Bronchial epithelial cell (primary cell): ENCODE measurements at places on chromosomes 12 and 14. TPM values are rescaled to one million over a fixed set of nuclear protein-coding genes. Genes with fewer than 3 reads are reported as not detected.

Gene OR4E2
- total RNA-seq = not detected in 2 replicates

Gene ABCD2
- total RNA-seq = not detected in 2 replicates

Gene HOXC11
- not detected in 2 replicates for total RNA-seq

Gene REM2
- under 0.01 TPM in 1 of 2 replicates, not detected in the other for total RNA-seq

Gene SOS2
- 17.6 and 21.0 TPM in 2 replicates for total RNA-seq

Gene COQ6
- total RNA-seq = 13.4 and 18.8 TPM in 2 replicates

Gene UBR7
- 7.9 and 20.7 TPM in 2 replicates for total RNA-seq

Gene LAG3
- total RNA-seq = not detected in 2 replicates

Gene IAPP
- total RNA-seq = not detected in 2 replicates

Gene TSPAN8
- 0.26 TPM in 1 of 2 replicates, not detected in the other for total RNA-seq

Gene KLRG1
- total RNA-seq = under 0.01 TPM in 1 of 2 replicates, not detected in the other

Gene DEPDC4
- total RNA-seq = 1.8 and 2.1 TPM in 2 replicates

Gene E2F7
- 3.4 and 5.8 TPM in 2 replicates for total RNA-seq

Gene ITPR2
- total RNA-seq = 5.8 and 6.5 TPM in 2 replicates

Gene TCL1B
- total RNA-seq = not detected in 2 replicates

Gene KRT83
- total RNA-seq = 0.13 TPM in 1 of 2 replicates, not detected in the other

Gene TSHR
- not detected in 2 replicates for total RNA-seq
